ENCODE measurements at places on chromosomes 2 and 18.

GRCh38 chr18:12811191-12811950 is 72.7 kb downstream of the PTPN2 start:
- no peak for DNase-seq

GRCh38 chr2:241121008-241121407 is 18.9 kb upstream of the MTERF4 start:
- DNase-seq: no peak

DNA sequence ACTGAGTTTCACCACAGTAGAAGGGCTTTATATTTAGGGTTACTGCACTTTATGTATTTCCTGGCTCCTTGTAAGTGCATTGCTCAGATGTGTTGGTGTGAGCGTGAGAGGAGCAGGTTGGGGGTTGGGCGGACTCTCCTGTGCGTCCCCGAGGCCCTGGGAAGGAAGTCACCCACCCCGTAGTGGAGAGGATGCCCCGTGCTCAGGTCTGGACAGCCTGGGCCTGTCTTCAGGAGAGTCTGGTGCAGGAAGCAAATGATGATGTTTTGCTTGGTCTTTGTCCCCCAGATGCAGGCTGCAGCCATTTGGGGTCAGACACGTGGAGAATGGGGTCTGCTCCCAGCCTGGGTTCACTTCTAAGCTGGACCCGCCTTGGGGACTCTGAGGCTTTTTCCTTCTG is 182.8 kb downstream of the LDLRAD4 start:
- no peak for DNase-seq

- peak; percentile 53 for DNase-seq
These were observed 59.9 kb upstream of the REG3A start for GRCh38 chr2:79219383-79219988.

DNA sequence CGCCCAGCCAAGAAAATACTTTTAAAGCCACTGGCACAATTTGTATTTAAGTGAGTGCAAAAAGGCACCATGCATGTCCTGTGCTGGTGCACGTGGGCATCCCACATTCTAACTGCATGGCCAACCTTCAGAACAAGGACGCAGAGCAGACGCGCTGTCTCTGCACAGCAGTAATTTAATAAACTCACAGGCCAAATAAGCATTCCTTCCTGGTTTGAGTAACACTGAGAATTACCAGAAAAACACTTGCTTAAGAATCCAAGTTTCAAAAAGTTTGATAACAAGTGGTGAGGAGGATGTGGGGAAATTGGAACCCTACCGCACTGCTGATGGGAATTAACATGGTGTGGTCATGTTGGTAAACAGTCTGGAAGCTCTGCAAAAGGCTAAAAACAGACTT is 38.7 kb downstream of the RPL31 start:
- no peak for DNase-seq

- no peak for DNase-seq
These were observed 259.8 kb upstream of the CXCR4 start for GRCh38 chr2:136377423-136378382.

DNA sequence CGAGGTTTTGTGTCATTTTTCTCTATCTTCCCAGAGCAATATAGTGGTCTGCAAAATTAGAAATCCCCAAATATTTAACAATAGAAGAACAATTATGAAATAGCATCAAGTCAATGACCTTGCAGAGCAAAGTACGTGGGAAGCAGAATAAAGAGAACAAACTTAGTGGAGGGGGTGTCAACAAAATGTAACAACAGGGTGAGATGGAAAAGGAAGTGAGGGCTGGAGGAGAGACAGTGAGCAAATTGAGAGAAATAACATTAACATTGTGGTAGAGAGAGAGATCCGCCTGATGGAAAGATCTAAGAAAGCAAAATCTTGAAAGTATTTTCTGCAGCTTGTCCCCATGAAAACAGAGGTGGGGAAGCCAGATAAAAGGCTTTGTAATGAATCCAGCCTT is 23.4 kb downstream of the ARHGAP15 start:
- no peak for DNase-seq

- no peak for DNase-seq
These were observed 248.9 kb upstream of the RBBP8 start for GRCh38 chr18:22684268-22684667.

DNA sequence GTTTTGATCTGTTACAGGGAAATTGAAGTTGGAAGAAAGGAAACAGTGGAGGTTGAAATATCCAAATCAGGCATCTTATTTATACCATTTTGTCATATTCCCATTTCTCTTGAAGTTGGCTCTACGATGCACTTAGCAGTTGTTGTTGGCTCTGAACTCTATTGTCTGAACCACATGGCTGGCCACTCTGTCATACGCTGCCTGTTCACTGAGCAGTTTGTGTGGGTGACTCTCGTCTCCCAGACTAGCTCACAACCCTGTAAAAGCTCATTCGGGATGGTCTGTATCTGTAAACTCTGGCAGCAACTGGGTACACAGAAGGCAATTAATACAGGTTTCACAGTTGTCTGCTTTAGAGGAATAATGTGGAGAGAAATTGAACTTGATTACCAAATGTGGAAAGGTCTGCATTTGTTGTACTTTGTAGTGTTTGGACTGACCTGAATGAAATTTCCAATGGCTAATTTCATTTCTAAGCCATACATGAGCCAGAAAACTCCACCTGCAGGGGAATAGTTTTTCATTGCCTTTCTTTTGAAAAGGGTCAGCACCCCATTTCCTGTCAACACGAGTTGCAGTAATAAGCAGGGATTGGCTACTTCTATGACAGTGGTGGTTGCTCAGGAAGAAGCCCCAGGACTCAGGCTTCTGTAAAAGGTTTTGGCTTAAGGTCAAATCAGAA is 378.2 kb downstream of the OSR1 start:
- DNase-seq: no peak

GRCh38 chr2:61660511-61661388 is 122.6 kb upstream of the XPO1 start:
- no peak for DNase-seq

GRCh38 chr2:98329549-98329948 is 16.7 kb upstream of the CNGA3 start:
- DNase-seq: no peak

- no peak for DNase-seq
These were observed 98.7 kb downstream of the CLIP4 start for GRCh38 chr2:29213888-29214291.

DNA sequence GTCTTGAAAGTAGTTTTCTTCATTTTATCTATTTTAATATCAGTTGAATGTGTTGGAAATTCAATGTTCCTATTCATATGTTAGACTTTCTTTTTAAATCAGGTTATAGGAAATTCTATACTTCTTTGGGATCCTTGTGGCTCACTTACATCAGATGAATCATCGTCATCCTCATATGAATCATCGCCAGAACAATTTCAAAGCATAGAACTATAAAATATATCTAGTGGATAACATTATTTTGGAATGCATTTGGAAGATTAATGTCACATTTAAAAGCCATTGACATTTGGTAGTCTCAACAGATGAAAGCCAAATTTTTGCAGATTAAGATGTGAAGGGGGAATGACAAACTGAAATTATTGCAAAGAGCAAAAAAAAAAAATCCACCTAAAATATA is 94.1 kb downstream of the FAM161A start:
- DNase-seq: no peak

DNA sequence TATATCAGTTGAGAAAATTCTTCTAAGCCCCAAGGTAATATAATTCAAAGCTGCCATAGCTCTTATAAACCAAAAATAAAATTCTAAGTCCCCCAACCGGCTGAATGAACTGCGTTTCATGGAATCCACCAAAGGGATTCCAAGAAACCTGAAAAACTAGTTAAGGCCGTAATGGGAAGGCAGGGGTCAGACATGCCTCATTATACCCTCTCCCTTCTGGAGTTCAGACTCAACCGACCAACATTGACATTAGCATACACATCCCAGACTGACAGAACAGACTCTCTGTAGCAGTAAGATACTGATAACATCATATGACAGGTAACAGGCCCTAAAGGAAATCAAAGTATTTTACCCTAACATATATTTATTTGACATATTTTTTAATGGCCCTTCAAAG is 31.4 kb upstream of the PHLPP1 start:
- no peak for DNase-seq

GRCh38 chr2:111061191-111061590 is 59.5 kb upstream of the BCL2L11 start:
- DNase-seq: no peak

DNA sequence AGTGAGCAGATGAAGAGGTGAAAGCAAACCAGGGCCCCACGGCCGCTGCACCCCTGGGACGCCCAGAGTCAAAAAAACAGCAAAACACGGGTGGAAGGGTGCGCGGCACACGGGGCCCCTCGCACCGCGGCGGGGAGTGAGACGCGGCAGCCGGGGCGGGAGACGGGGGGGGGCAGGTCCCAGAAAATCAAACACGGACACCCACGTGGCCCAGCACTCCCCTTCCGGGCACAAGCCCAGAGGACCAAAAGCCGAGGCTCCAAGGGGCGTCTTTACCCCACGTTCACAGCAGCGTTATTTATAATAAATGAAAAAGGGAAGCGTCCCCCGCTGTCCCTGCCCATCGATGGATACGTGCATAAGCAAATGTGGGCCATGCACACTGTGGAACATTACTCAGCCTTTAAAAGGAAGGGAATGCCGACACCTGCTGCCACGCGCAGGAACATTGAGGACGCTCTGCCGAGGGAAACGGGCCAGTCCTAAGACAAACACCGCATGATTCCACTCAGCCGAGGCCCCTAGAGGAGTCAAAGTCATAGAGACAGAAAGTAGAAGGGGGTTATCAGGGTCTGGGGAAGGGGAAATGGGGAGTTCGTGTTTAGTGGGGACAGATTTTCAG is 677 bp upstream of the COPS9 start:
- no peak for DNase-seq

GRCh38 chr2:10022041-10022421 is 21.3 kb upstream of the KLF11 start:
- DNase-seq: no peak

DNA sequence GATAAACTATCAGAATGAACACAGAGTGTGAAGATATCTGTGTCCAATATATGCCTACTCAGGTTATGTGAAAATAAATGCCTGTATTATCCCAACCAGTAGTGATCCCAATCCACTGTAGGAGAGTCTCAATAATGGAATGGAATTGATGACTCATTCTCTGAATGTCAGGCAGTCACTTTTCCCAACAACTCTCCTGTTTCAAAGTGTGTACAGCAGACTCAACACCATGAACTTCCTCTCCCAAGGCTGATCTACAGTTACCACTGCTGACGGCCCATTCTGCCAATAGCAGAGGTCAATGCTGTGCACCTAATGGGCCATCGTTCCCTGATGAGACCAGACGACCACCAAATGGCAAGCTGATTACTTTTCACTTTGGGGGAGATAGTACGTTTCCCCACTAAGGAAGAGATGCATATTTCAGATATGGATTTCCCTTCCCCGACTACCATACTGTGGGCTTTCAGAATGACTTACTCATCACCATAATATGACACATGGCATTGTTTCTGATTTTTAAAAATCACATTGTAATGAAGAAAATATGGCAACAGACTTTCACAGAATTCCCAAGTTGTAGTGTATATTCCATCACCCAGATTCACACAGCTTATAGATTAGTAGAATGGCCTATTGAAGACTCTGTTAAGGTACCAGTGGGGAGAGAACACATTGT is 601.7 kb upstream of the VRK2 start:
- DNase-seq: no peak

DNA sequence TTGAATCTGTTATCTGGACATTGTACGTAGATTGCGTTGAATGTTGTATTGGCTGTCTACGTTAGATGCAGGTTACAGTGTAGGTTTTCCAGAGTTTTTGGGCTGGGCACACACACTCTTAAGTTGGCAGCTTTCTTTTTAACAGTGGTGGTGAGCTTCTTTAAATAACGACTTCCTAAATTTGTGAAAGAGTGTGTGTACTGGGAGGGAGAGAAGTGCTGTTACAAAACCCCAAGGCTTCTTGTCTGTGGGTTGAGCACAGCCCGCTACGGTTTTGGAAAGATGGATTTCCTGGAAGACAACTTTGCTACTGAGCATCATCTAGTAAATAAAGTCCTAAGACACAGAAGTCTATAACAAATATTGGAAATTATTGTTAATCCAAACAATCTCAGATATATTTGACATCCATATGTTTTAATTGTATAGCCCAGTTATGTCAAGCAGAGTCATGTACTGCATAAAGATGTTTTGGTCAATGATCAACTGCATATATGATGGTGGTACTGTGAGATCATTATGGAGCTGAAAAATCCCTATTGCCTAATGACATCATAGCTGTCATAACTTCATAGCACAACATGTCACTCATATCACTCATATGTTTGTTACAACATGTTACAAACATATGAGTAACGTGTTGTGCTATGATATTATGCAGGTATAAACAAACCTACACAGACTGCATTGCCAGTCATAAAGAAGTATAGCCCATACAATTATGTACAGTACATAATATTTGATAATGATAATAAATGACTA is 7.9 kb upstream of the THUMPD2 start:
- no peak for DNase-seq

DNA sequence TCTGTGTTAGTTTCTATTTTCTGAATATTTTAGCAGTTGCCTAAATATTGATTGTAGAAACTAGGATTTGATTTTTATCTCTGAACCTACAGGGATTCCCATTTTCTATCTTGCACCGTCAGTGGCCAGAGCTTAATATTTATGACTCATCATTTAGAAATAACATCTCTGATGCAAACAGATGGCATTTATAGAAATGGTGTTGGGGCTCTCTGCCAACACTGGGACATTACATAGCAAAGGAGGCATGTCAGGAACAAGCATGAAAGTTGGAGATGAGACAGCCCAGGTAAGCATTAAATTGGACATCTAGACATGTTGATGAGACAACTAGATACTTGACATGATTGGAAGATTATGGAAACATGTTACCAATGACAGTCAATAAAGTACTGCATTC is 165.3 kb upstream of the SYT4 start:
- DNase-seq: no peak

- DNase-seq: no peak
These were observed 62.8 kb upstream of the ID2 start for GRCh38 chr2:8619071-8619470.

DNA sequence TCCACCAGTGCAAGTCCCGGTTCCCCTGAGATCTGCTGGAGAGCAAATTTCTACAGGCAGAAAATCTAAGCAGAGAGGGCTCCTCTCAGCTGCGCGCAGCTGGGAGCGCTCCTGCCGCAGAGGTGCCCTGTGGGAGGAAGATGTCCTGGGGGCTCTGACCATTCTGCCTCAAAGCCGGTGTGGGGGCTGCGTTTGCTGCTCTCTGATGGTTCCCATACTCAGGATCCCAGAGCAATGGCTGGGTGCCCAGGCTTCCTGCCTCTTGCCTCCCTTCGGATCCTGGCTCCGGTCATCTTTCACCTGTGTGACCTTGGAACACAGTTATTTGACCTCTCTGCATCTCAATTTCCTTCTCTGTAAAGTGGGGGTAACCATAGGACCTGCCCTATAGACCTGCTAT is 434.2 kb downstream of the ZNF521 start:
- DNase-seq: no peak

- DNase-seq: no peak
These were observed 9.0 kb downstream of the TMEM214 start for GRCh38 chr2:27041752-27042151.

Data from NCI-H345 (cell line).